Prostate gland (tissue), 2 donors: ENCODE measurements at places on chromosomes 7 and 10. TPM values are rescaled to one million over a fixed set of nuclear protein-coding genes. Genes with fewer than 3 reads are reported as not detected.

The EGFR gene
- 78.3 TPM for total RNA-seq

DNA sequence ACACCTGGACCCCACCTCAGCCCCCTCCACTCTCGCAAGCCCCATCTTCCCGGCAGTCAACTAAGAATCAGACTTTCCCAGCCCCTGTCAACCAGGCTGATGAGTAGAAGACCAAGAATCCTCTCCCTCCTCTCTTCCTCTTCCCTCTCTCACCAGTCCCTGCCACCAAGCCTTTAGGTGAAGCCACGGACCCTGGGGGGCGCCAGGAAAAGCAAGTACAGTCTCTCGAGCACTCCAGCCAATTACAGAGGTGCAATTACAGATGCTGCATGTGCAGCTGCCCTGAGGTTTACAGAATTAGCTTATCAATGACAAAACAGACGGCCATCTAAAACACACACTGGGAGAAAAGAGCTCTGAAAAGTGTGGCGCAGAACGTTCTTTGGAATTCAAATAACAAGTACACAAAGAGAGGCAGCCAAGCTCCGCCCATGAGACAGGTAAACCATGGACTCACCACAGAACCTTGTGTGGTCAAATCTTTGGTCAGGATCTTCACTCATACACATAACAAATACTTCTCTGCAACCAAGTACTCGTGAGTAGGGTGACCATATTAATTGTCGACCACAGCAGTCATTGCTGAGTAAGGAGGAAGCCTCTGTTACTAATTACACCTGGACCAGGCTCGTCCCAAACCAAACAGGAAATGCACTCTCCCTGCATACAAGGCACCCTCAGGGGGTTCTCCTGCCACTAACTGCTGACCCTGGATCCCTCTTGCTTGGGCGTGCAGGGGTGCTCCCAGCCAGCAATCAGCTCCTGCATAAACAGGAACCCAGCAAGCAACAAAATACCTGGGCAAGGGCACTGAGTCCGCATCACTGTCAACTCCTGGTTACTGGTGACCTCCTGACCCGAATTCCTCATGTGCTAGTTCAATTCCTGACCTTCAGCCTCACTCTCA is 189.2 kb downstream of the FAM107B start:
- H3K27ac ChIP-seq, result no peak overlapping the region
- H3K4me1 ChIP-seq, result no peaks in the 10 kb centered on the region
- DNase-seq, result no peak
- H3K27me3 ChIP-seq, result no peaks in the 10 kb centered on the region
- no peaks in the 10 kb centered on the region for H3K36me3 ChIP-seq

The PLPP4 gene
- 61.3 TPM for total RNA-seq

- H3K27ac ChIP-seq, result no peak overlapping the region
- peaks cover 9% of the 10 kb centered on the region for H3K4me1 ChIP-seq
- H3K27me3 ChIP-seq, result no peaks in the 10 kb centered on the region
- DNase-seq, result no peak
- H3K36me3 ChIP-seq, result no peaks in the 10 kb centered on the region
Observed at GRCh38 chr7:128867842-128868623, 5.4 kb downstream of the ATP6V1F start.

GRCh38 chr10:110141871-110142635 is 65.4 kb upstream of the MXI1 start:
- H3K4me1 ChIP-seq, result no peaks in the 10 kb centered on the region
- H3K4me3 ChIP-seq, result no peak overlapping the region
- H3K36me3 ChIP-seq, result no peaks in the 10 kb centered on the region

The ACTL6B gene
- 2.4 TPM for total RNA-seq

DNA sequence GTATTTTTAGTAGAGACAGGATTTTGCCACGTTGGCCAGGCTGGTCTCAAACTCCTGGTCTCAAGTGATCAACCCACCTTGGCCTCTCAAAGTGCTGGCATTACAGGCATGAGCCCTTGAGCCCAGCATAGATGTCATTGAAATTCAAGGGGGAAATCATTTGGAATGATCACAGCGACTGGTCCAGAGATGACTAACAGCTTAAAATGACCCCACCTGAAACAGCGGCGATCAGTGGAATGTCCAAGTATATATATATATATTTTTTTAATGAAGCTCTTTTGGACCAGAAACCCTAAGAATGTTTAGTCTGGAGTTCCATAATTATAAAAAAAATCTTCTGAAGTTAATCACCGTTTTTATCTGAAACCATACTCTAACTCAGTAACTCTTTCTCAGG is 12.5 kb upstream of the AKR1E2 start:
- DNase-seq, result no peak
- no peaks in the 10 kb centered on the region for H3K27me3 ChIP-seq
- no peaks in the 10 kb centered on the region for H3K4me1 ChIP-seq
- no peaks in the 10 kb centered on the region for H3K36me3 ChIP-seq
- no peak overlapping the region for H3K4me3 ChIP-seq

The PPP1R9A gene
- total RNA-seq, result 29.4 TPM

GRCh38 chr7:8250547-8250946 is 11.4 kb downstream of the ICA1 start:
- no peak overlapping the region for H3K27ac ChIP-seq
- no peak for DNase-seq
- no peaks in the 10 kb centered on the region for H3K4me1 ChIP-seq
- no peak overlapping the region for H3K4me3 ChIP-seq
- H3K36me3 ChIP-seq, result no peaks in the 10 kb centered on the region
- H3K27me3 ChIP-seq, result no peaks in the 10 kb centered on the region

The GHRHR gene
- total RNA-seq, result not detected

The H2BK1 gene
- total RNA-seq, result not detected

DNA sequence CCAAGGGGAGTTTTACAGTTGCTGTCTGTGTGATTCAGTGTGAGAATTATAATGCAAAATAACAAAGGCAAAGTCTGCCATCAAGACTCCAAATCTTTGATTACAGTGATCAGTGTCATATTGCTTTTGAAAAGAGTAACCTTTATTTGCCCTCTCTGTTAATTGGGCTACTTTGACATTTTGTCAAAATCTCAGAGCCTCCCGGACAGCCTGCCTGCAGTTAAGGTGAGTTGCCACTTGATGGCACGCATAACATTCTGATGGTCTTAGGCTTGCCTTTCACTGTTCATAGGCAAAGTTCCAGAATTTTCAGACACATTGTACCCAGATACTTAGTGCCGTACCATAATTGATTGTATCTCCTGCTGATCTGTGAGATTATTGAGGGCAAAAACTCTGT is 253.5 kb downstream of the ABCA13 start:
- no peaks in the 10 kb centered on the region for H3K4me1 ChIP-seq
- no peak for DNase-seq
- H3K27ac ChIP-seq, result no peak overlapping the region

DNA sequence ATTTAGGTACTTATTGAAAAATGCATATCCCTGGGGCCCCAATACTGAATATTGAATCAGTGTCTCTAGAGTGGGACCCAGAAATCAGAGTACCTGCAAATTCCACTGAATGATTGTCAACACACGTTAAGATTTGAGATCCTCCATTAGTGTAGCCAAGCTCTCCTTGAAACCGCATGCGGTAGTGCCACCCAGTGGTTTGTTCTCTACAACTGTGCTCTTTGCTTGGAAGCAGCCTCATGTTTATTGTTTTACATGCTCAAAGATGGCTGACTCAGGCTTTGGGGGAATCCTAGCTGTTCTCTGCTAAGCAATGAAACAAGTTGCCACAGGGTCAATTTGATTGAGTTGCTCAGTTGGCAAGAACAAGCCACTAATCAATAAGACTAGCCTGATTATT is 340.2 kb upstream of the CELF2 start:
- no peak overlapping the region for H3K27ac ChIP-seq
- no peak overlapping the region for H3K4me3 ChIP-seq
- H3K36me3 ChIP-seq, result no peaks in the 10 kb centered on the region
- no peaks in the 10 kb centered on the region for H3K4me1 ChIP-seq
- no peaks in the 10 kb centered on the region for H3K27me3 ChIP-seq

DNA sequence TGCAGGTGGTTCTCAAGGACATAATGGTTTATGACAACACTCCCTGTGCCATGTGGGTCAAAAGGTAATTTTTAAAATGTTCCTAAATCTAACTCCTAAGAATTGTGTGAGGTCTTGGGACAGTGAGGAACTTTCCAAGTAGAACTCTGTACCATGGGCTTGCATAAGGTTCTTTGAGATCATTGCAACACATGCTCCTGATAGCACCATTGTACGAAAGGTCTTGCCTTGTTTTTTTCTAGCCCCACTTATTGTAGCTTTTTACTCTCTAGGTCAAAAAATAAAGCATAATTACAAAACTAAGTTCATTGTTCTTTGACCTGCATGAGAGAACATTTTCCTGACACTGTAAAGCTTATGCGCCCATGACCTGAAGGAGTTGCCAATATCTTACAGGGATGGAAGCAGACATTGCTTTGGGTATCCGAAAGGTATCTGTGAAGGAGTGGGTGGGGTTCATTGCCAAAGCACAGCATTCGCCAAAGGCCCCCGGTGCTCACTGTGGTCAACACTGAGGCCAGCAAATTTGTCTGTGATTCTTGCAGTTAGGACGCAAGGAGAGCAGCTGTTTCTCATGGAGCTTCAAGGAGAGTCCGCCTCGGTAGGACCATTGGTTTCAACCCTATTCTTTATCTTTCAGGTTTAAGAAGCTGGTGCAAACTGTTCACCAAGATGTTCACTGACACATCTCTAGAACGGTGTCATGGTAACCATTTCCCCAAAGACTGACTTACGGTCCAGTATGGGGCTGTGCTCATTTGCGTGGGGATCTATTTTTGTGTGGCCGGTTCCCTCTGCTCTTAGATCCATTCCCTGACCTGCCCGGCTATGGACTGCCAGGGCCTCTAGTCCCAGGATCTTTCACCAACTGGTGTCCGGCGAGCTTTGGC is 7.6 kb upstream of the PRKAG2 start:
- no peak for DNase-seq
- no peaks in the 10 kb centered on the region for H3K27me3 ChIP-seq
- no peaks in the 10 kb centered on the region for H3K4me1 ChIP-seq
- H3K27ac ChIP-seq, result no peak overlapping the region

DNA sequence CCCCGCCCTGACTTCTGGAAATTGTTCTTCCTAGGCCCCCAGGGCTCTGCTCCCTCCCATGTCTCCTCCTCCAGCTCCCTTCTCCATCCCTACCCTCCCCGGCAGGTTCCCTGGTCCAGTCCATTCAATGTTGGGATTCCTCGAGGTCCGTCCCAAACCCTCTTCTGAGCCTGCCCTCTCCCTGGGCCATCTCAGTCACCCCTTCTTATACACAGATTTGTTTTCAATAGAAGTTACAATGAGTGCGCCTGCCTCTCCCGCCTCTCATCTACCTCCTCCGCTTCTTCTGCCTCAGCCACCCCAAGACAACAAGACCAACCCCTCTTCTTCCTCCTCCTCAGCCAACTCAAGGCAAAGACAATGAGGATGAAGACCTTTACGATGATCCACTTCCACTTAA is 67.9 kb downstream of the OAT start:
- DNase-seq, result no peak
- no peak overlapping the region for H3K4me3 ChIP-seq
- H3K4me1 ChIP-seq, result no peaks in the 10 kb centered on the region

GRCh38 chr7:117270371-117270770 is 52.5 kb downstream of the WNT2 start:
- DNase-seq, result no peak
- no peak overlapping the region for H3K27ac ChIP-seq
- peaks cover 4% of the 10 kb centered on the region for H3K4me1 ChIP-seq
- H3K4me3 ChIP-seq, result no peak overlapping the region

DNA sequence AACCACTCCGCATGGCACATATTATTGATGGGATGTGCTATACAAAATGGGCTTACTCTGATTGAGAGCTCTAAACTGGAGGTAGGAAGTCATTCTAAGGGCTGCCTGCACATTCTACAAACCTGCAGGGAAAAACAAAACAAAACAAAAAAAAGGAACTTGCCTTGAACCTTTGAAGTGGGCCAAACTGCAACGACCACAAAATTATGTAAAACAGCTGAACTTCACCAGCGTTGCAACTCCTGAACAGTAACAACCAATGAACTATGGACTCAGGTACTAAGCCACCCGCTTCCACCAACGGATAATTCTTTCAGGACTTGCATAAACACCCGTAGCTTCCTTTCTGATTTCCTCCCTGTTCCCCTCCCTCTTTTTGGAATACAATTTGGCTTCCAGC is 80.4 kb downstream of the ZNF248 start:
- no peak overlapping the region for H3K4me3 ChIP-seq
- H3K4me1 ChIP-seq, result no peaks in the 10 kb centered on the region
- H3K27ac ChIP-seq, result no peak overlapping the region
- DNase-seq, result no peak
- no peaks in the 10 kb centered on the region for H3K27me3 ChIP-seq
